ENCODE measurements at places on chromosomes 16 and 17. TPM values are rescaled to one million over a fixed set of nuclear protein-coding genes. Genes with fewer than 3 reads are reported as not detected.
A peak's percentile ranks its signal among the peaks of the same experiment; 100 is the strongest.

GRCh38 chr17:77312786-77313599 lies 172.2 kb downstream of the SEC14L1 start:
- peak; percentile 67 for DNase-seq

GRCh38 chr16:81604960-81605383 lies 160.4 kb downstream of the CMIP start:
- no peak for DNase-seq

- no peak for DNase-seq
Observed at GRCh38 chr16:65773301-65773874, 593.1 kb upstream of the CDH5 start.

DNA sequence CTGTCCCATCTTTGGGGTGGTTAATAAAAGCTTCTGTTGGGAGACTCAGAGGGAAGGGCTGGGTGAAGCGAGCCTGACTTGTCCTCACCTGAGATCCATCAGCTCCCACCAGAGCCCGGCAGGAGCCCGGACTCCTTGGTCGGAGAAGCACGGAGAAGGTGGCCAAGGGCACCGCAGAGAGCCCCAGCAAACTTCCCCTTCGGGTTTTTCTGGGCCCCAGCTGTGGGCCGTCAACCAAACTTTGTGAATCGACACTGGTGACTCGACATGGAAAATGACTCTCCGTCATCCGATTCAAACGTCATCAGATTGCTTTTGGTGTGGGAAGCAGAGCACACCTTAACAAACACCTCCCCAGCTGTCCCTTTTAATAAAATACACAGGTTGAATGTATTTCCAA lies 21.4 kb downstream of the ENPP7 start:
- no peak for DNase-seq

GRCh38 chr16:23384878-23385277 lies 68.1 kb downstream of the COG7 start:
- DNase-seq: no peak

DNA sequence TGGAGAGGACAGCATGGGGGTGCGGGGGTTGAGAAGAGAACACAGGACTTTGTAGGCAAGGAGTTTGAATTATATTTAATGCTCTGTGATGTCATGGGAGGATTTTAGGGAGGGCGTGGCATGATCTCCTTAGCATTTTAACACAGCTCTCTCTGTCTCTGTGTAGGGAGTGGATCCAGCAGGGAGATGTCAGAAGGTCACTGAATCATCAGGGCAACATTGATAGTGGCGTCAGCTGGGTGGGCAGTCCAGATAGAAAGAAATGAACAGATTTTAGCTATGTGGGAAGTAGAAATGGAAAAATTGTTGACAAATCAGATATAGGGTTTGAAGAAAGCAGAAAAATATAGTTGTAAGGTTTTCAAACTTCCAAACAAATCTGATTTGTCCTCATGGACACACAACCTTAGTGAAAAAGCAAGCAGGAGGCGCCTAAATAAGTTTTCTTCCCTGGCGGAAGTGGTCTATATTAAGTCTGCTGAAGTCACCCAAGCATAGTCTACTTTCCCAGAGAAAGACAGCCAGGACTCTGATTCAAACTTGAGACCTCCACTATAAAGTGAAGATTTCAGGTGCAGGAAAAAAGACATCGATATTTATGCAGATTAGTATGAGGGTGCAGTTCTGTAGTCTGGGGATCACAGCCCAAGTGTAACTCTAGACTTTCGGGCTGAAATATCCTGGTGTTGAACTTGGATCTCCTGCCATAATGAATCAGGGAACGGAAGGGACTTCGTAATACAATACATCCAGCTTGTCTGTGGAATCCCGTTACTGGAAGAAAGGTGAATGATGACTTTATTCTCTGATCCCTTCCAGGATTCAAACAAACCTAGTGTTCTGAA lies 10.1 kb upstream of the PCTP start:
- no peak for DNase-seq

ENPP7 gene
- not detected for total RNA-seq

OTOP2 gene
- total RNA-seq: not detected

CLDN7 gene
- 2.4 TPM for total RNA-seq

TM4SF5 gene
- not detected for total RNA-seq

FBXL16 gene
- total RNA-seq: 2.0 TPM

All from spleen (tissue), 13 donors.